ENCODE measurements at places on chromosomes 3 and 15. TPM values are rescaled to one million over a fixed set of nuclear protein-coding genes. Genes with fewer than 3 reads are reported as not detected.

DNA sequence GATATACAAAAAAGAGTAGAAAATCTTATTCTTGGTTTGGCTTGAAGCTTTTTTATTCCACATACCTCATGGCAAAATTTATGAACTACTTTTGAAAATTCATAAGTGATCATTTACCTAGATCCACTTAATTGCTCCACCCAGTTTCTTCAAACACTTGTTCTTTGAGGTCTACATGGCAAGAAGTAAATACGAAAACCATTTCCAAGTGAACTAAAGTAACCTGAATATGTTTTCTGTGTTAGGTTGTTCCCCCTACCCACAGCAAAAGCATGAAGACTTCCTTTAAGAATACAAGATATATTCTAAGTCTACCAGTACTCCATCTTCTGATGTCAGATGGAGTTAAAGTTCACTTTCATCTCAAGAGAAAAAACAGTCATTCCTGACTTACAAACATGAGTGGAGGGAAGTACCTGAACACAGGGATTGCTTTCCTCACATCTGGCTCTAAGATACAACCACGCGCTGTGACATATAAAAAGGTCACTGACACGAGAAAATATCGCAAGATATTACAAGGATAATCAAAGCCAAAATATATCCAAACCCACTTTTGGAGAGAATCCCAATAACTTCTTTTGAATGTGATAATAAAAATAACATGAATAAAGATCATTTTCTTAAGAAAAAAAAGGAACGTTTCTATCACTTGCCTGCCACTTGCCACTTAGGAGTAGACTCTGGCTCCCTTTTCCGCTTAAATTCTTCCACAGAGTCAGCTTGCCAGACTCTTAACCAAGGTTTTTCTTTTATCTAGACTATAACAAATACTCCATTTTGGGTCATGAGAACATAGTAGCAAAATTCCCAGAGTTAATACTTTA lies 424.5 kb downstream of the TIGIT start:
- no peak for DNase-seq

DNA sequence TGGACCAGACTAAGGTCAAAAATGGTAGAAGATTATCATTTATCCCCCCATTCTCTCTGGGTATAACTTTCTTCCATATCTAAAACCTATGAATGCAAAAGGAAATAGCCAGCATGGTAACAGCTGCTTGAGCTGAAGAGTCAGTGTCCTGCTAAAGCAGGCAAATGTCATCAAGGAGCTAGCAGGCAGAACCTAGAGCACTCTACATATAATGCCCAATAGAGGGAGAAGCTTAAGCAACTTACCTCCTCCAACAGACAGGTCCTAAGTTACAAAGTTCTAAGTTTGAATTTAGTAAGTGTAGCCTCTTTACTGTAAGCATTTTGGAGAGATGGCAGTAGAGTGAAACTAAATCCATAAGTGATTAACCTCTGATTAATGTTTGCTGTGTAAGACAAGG lies 7.7 kb downstream of the RAF1 start:
- no peak for DNase-seq

GRCh38 chr15:75023872-75024636 lies 664 bp downstream of the PPCDC start:
- no peak for DNase-seq

- no peak for DNase-seq
These were observed 12.2 kb upstream of the C3orf52 start for GRCh38 chr3:112074006-112074405.

GRCh38 chr15:51672913-51673857 lies 8.1 kb upstream of the SCG3 start:
- no peak for DNase-seq

GRCh38 chr3:115790759-115791158 lies 167.4 kb downstream of the GAP43 start:
- no peak for DNase-seq

GRCh38 chr3:128605091-128606046 lies 45.2 kb downstream of the RPN1 start:
- DNase-seq: no peak

GRCh38 chr15:96381463-96381862 lies 51.0 kb downstream of the NR2F2 start:
- no peak for DNase-seq

- DNase-seq: no peak
These were observed 401 bp downstream of the RAMAC start for GRCh38 chr15:82986442-82986780.

GOLGA8K gene
- total RNA-seq: 0.64 TPM

STAB1 gene
- total RNA-seq: 19.8 TPM

All from cerebellum (tissue), 4 donors.